ENCODE measurements at places on chromosomes 5 and 9.

GRCh38 chr5:38532165-38532669 is 24.2 kb downstream of the LIFR start:
- DNase-seq, result peak; percentile 53

DNA sequence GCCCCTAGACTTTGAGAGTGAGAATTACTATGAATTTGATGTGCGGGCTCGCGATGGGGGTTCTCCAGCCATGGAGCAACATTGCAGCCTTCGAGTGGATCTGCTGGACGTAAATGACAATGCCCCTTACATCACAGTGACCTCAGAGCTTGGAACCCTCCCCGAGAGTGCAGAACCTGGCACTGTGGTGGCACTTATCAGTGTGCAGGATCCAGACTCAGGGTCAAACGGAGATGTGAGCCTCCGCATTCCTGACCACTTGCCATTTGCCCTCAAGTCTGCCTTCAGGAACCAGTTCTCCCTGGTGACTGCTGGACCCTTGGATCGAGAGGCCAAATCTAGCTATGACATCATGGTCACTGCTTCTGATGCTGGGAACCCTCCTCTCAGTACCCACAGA is 1.3 kb downstream of the PCDHGC4 start:
- DNase-seq, result no peak

DNA sequence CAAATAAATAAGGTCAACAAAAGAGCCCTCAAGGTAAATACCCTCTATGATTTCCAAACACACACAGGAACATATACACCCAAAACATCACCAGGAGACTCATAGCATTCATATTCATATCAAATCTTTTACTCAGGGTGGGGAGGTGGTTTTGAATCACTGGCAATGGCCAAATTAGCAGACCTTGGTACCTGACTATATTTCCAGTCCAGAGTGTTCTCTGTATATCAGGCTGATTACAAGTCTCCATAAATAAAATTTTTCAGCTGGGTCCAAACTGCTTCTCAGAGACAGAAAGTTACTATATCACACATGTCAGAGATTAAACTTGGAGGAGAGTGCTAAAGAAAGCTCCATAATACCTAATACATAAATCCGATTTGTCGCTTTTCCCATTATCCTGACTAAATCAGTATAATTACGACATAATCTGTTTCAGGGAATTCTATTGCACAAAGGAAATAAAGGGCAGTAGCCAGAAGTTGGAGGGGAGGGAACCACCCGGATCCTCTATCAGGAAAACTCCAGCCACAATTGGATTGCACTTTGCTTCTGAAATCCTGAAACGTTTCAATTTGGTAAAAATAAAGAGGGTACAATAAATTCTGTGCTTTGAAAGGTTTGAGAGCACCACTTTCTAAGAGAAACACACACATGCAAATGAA is 7.0 kb upstream of the GOLGA1 start:
- no peak for DNase-seq

DNA sequence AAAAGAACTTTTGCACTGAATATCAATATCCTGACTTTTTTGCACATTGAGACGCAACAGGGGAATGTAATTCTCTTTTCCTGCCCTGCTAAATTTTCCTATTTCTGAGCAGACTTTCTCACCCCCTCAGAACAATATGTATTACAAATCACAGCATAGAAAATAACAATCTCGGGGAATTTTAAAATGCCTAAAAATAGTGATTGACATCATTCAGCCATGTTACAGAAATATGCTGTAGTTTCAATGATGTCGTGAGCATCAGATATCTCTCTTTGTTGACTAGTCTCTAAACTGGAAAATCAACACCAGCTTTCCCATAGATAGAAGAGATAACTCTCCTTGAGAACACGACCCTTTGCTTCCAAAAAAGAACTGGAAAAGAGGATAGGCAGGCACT is 166.7 kb downstream of the ZDHHC21 start:
- no peak for DNase-seq

DNA sequence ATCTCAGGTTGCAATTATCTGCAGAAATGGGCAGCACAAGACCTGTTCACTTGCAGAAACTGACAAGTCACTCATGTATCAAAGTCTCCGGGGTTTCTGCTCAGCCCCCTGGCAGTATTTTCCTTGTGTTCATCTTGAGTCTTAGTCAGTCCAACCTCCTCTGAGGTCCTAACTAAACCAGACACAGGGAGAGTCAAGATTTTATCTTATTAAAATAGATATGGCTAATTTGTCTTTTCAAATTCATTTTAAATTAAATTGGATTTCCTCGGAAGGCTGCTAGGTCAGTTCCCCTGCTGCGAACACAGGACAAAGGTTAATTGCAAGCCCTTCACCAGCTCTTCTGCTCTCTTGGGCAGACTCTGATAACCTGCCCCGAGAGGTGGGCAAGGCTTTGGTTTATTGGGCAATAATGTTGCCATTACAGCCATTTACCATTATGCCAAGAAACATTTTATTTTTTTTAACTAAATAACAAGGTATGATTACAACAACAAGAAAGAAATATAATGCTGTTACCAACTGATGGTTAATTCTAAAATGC is 103.5 kb downstream of the MAPKAP1 start:
- DNase-seq, result no peak

DNA sequence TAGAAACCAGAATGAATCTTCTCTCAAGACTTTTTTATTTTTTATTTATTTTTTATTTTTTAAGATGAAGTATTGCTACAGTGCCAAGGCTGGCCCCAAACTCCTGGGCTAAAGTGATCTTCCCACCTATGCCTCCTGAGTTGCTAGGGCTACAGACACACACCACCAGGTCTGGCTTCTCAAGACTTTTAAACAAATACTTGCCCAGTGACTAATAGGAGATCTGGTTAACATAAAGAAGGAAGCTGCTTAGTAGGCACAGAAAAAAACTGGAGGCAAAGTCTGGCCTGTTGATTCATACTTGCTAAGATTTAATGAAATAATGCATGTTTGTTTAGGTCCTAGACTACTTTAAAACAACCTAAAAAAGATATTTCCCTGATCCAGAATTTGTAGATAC is 43.8 kb downstream of the SLC38A9 start:
- no peak for DNase-seq

GRCh38 chr5:111589316-111589715 is 77.0 kb upstream of the STARD4 start:
- no peak for DNase-seq

DNA sequence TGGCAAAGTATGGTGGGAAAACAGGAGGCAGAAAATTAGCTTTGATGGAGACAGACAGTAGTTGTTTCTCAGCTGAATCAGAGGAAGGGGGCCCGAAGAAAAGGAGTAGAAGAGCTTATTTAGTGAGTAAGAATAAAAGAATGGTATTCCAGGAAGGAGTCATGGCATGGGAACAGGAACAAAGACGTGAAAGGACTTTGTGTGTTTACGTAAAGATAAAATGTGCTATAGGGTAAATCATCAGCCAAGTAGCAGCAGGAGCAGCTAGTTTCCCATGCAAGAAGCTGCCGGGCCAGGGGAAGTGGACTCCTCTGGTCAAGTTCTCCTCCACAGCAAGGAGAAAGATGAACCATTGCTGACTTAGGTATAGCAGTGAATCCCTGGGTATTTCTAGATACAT is 454.5 kb downstream of the HINT1 start:
- DNase-seq, result no peak
